Stimulated activated effector memory CD8-positive, alpha-beta T cell treated with anti-CD3 and anti-CD28 coated beads, Interleukin-12 subunit alpha, Interleukin-12 subunit beta, amount 100 ng/mL, for 72 hours (primary cell): ENCODE measurements at places on chromosomes 12 and 14.
A peak's percentile ranks its signal among the peaks of the same experiment; 100 is the strongest.

- no peak for DNase-seq
Measured at GRCh38 chr14:64778104-64778754, 74.0 kb downstream of the PLEKHG3 start.

- no peak for DNase-seq
Measured at GRCh38 chr12:124264089-124264795, 30.7 kb upstream of the RFLNA start.

DNA sequence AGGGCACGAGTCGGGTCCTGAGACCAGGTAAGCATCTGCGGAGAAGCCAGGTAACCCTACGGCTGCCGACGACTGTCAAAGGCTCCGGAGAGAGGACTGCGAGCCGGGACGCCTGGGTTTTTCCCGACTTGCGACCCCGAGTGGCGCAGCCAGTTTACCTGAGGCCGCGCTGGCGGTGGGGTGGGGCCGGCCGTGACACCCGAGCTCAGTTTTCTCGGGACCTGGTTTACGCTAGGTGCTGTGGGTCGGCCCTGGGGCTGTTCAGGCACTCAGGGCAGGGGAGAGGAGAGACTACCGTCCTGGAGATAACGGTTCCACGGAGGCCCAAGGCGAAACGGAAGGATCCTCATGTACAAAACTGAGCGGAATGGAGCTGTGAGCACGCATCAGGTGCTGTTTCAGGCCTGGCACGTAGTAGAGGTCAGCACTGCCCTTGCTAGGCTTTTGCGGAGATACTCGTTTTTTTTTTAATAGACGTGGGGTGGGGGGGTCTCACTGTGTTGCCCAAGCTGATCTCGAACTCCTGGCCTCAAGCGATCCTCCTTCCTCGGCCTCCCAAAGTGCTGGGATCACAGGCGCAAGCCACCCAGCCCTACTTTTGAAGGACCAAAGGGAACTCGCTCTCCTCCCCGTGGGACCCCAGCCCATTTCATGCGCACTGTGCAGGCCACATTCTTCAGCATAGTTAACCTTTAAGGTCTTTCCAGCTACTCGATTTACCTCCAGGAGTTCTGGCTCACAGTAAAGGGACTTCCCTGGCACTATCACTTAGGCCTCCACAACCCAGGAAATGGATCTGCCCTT lies 471 bp downstream of the MTRFR start:
- no peak for DNase-seq

DNA sequence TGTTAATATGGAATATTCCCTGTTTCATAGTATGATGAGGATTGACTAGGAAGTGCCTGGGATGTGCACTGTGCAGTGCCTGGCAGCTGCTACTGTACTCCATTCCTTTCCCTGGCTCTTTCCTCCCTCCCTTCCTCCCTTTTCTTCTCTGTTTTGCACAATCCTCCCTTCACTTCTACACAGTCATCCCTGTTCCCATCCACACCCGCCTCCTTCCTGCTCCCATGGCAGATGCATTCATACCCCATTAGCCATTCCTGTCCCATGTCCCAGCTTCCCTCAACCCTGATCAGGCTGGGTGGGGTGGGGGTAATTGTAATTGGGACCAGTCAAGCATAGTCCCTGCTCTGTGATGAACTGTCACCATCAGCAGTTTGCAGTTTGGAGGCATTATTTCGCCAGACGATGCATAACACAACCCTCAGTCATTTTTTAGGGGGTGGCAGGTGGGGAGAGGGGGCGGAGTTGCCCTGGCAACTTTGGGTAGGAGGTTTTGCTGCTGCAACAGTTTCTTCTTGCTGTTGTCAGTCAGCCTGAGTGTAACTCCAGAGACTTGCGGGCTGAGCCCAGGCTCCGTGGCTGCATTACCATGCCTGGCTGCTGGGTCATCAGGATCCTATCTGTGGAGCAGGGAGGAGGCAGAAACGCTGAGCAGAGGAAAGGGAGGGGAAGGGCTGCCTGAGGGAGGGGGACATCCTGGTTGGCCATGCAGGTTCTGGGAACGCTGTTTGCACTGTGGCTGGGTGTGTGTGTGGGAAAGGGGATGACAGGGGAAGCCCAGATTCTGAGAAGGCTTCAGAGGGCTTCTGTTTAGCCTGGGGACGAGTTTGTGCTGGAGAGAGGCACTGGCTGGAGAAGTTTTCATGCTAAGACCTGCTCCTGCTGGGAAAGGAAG lies 4.1 kb upstream of the KRT84 start:
- no peak for DNase-seq

GRCh38 chr12:1297639-1298175 lies 296.7 kb downstream of the FBXL14 start:
- DNase-seq = no peak

DNA sequence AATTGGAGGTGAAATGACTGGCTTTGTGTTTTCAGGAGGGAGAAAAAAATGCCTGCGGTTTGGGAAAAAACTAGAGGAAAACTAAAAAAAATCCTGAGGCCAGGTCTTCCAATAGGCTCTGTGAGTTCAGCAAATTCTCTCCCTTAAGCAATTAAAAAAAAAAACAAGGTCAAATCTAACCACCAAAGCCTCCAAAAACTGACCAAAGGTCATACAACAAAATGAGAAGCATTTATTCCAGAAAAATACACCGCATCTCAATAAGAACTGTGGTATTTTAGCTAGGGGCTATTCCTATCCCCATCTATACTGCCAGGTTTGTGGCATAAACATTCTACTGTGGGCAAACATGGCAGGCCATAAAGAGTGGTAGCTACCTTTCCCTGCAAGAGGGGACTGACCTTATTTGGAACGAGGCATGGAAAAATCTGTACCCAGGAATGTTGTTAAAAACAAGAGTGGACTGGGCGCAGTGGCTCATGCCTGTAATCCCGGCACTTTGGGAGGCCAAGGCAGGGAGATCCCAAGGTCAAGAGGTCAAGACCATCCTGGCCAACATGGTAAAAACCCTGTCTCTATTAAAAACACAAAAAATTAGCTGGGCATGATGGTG lies 60.0 kb downstream of the LRP6 start:
- no peak for DNase-seq

DNA sequence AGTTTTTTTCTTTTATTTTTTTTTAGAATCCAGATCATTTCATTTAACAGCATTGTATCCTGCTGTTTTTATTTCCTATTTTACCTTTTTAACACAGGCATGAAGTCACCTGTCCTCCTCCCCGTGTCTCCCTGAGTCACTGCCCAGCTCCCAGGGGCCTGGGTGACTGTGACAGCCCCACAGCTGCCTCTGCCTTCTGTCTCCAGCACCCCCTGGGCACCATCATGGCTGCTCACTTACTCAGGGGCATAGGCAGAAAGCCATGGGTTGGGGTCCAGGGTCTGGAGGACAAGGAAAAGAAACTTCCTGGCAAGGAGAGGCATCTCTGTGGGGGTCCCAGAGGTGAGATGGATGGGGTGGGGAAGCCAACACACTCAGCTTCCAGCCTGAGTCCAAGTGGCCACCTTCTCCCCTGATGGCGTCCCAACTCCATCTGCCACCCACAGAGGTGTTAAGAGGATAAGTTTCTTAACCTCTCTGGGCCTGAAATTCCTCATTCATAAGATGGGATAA lies 25.3 kb downstream of the TMEM63C start:
- no peak for DNase-seq

DNA sequence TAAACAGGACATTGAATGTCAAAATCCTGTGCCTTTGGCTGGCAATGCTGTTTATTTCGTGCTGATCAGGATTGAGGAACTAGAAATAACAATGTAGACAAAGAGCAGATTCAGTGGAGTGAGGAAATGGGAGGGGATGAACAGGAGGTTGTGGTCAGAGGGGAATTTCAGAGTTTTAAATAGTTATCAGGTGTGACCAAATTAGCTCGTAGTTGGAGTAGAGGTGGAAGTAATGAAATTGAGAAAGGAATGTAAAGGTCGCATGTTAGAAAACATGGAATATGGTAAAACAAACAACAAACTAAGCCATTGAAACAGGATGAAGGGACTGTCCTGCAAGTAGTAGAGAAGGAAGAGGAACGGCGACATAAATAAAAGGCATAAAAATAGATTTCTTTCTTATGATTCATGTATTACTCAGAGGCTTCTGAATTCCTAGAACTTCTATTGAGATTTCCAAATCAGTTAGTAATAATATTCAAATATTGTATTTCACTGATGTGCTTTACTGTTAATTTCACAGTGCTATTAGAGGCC lies 9.5 kb upstream of the SAV1 start:
- DNase-seq = no peak

- peak; percentile 40 for DNase-seq
Measured at GRCh38 chr12:52631676-52632459, 13.5 kb upstream of the KRT73 start.

GRCh38 chr14:68631394-68632053 lies 161.3 kb downstream of the ZFP36L1 start:
- DNase-seq = no peak
